ENCODE measurements at places on chromosomes 1 and 21. TPM values are rescaled to one million over a fixed set of nuclear protein-coding genes. Genes with fewer than 3 reads are reported as not detected.

CASZ1 gene
- 2.4 TPM for total RNA-seq

S100A7 gene
- total RNA-seq = not detected

CDC14A gene
- 10.4 TPM for total RNA-seq

FMO2 gene
- 11.3 TPM for total RNA-seq

PTCH2 gene
- 10.7 TPM for total RNA-seq

WDR64 gene
- total RNA-seq = 0.15 TPM

FCRL1 gene
- total RNA-seq = not detected

ZNF695 gene
- 0.72 TPM for total RNA-seq

NCAM2 gene
- 1.2 TPM for total RNA-seq

NTNG1 gene
- total RNA-seq = 1.6 TPM

LDLRAD1 gene
- total RNA-seq = 49.6 TPM

C1QC gene
- 136 TPM for total RNA-seq

FGGY gene
- 44.7 TPM for total RNA-seq

PLEKHN1 gene
- total RNA-seq = 0.13 TPM

LEMD1 gene
- 1.4 TPM for total RNA-seq

S100A12 gene
- 0.95 TPM for total RNA-seq

NAV1 gene
- 9.1 TPM for total RNA-seq

KISS1 gene
- not detected for total RNA-seq

CLIC6 gene
- 12.2 TPM for total RNA-seq

PCAT6 gene
- total RNA-seq = 1.2 TPM

ZFP69B gene
- total RNA-seq = 3.4 TPM

ASTN1 gene
- total RNA-seq = 14.8 TPM

All from ovary (tissue), 10 donors.